ENCODE measurements at places on chromosomes 11 and 22. TPM values are rescaled to one million over a fixed set of nuclear protein-coding genes. Genes with fewer than 3 reads are reported as not detected.

Gene OR5A1
- polyA plus RNA-seq, result 0.01 TPM

Gene LRRC74B
- polyA plus RNA-seq, result 0.21 TPM

Gene HBE1
- polyA plus RNA-seq, result 6.6 TPM

Gene CCDC188
- 0.53 TPM for polyA plus RNA-seq

Gene SBF1
- polyA plus RNA-seq, result 32.5 TPM

Gene CLDN5
- polyA plus RNA-seq, result 51.9 TPM

Gene MORC2
- polyA plus RNA-seq, result 34.0 TPM

Gene MN1
- 8.1 TPM for polyA plus RNA-seq

Gene OR5F1
- not detected for polyA plus RNA-seq

Gene OR52N4
- polyA plus RNA-seq, result not detected

Gene MAPK8IP2
- polyA plus RNA-seq, result 0.68 TPM

Gene IGLL1
- 0.49 TPM for polyA plus RNA-seq

Gene CSNK1E
- polyA plus RNA-seq, result 121 TPM

Gene ANO1
- polyA plus RNA-seq, result 14.2 TPM

Gene BACE1
- 63.5 TPM for polyA plus RNA-seq

Gene MYBPC3
- 0.11 TPM for polyA plus RNA-seq

Gene TSSK2
- not detected for polyA plus RNA-seq

Gene MOB2
- polyA plus RNA-seq, result 27.0 TPM

Gene BATF2
- polyA plus RNA-seq, result 3.5 TPM

Gene GRK2
- 45.6 TPM for polyA plus RNA-seq

Gene CYP2D6
- 2.5 TPM for polyA plus RNA-seq

Data from right renal pelvis (tissue), 4 donors.